ENCODE measurements at places on chromosomes 13 and 19.

DNA sequence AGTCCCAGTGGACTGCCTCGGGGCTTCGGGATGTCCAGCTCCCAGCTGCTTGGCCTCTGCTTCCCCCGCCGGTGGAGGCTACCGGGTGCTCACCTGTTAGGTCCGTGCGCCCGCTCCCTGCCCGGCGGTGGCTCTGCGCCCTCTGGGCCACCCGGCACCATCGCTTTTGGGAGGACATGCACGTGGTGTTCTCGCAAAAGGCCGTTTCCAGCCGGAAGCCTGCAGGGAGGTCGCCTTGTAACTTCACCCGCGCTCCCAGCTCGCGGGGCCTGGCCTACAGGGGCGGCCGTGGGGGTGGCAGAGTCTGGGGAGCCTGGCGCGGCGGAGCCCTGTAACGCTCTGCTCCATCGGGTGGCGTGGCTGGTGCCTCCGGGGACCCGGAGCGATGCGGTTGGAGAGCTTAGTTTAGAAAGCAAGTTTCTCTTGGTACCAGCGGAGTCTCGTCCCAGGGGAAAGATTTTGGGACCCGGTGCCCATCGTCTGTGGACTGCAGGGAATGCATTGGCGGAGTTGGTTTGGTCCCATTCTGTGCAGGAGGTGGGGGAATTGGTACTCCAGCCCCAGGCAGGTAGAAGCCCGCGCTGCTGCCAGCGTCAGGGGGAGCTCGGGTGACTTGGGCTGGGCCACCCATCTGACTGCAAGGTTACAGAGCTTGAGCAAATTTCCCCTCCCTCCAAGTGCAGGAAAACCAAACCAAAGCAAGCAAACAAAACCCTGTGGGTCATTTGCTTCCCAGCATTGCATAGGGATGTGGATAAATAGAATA lies 673 bp downstream of the SPATA13 start:
- DNase-seq: no peak

DNA sequence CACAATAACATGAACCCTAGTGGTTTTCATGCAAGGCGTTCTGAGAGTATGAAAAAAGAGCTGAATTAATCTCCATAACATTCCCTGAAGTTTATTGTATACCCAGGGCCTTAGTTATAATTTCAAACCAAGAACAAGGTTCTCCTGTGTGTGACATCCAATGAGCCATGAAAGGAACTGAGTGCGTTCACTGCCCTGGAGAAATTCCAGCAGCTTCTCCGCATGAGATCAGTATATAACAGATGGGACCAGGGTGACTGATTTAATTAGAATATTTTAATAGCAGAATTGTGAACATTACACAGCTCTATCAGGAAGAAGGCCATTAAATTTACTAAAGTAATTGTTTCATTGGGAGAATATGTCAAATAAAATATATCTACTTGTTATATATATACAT lies 1190.5 kb upstream of the SLC10A2 start:
- DNase-seq: no peak

GRCh38 chr19:14985133-14985532 lies 5.5 kb upstream of the SLC1A6 start:
- DNase-seq: no peak

- no peak for DNase-seq
Observed at GRCh38 chr13:100290165-100290801, 201.4 kb downstream of the PCCA start.

DNA sequence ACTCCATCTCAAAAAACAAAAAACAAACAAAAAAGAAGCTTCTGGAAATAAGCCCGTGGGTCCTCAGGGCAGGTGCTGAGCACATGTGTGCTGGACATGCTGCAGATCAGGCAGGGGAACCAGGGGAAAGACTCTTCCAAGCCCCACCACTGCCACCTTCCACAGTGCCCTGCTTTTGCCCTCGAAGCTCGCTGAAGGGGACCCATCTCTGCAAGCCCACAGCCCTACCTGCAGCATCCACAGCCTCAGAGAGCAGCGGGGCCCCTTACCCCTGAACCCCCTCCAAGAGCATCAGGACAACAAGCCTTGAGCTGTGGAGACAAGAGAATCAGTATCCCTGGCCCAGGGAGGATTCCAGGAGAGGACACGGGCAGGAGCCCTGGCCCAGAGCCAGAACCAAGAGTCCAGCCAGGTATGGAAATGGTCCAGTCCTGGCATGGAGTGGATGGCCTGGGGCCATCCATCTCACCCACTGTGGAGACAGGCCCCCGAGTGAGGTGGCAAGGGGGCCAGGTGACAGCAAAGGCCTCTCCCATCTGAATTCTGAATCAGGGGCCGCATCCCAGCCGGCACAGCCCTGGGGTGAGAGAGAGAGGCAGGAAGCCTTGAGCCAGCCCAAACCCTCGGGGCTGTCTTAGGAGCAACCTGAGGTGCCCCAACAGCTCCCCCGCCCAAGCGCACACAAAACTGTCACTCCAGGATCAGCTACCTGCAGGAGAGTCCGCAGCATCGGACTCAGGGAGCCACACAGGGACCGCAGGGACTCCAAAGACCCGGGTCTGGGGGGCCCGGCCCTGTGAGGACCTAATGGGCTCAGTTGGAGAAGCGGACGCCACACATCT lies 51.8 kb upstream of the TPM4 start:
- DNase-seq: no peak

DNA sequence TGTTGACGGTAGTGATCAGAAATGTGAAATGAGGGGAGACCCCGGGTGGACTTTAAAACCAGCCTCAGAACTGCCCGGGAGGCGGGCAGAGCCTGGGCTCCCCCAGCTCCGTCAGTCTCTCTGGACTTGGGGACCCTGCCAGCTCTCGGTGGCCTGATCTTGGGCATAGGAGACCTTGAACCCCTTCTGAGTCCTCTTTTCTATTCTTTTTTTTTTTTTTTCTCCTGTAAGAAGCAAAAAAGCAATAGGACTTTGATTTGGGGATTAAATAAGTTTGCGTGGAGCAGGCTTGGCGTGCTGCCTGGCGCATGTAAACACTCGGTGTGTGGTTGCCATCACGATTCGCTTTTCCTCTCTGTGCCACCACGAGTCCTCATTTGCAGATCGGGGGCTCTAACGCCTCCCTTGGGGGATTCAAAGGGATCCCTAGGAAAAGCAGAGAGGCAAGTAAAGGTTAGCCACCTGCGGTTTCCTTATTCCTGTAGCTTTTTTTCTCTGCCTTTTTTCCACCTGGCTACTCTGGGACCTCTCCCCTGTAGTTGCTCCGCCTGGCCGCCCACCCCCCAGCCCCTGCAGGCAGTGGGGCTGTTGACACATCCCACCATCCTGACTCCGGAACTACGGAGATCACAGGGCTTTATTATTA lies 1.3 kb downstream of the SAFB start:
- DNase-seq: peak; percentile 39

DNA sequence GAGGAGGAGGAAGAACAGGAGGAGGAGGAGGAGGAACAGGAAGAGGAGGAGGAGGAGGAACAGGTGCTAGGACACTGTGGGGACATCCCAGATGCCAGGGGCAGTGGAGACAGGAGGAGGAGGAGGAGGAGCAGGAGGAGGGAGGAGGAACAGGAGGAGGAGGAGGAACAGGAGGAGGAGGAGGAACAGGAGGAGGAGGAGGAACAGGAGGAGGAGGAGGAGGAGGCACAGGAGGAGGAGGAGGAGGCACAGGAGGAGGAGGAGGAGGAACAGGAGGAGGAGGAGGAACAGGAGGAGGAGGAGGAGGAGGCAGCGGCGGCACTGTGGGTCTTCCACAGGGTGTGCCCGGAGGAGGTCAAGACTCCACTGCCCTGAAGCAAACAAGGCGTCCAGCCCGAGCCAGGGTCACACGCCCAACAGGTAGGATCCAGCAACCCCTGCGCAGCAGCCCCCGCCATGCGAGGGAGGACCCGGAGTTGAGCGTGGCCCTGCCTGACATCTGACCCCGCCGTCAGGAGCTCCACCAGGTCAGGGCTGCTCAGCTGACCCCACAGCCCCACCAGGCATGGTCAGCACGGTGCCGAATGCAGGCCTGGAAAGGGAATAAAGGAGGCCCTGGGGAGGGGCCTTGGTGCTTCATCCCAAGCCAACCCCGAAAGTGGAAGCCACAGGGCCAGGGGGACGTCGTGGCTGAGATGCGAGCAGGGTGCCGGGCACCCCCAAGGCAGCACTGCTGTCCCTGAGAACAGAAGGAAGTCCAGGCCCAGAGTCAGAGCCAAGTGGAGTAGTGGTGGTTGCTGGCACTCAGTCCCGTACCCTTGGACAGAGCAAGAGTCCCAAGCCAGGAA lies 9.2 kb downstream of the SBNO2 start:
- no peak for DNase-seq

- DNase-seq: no peak
Observed at GRCh38 chr19:39557811-39558623, 18.1 kb upstream of the EID2 start.

DNA sequence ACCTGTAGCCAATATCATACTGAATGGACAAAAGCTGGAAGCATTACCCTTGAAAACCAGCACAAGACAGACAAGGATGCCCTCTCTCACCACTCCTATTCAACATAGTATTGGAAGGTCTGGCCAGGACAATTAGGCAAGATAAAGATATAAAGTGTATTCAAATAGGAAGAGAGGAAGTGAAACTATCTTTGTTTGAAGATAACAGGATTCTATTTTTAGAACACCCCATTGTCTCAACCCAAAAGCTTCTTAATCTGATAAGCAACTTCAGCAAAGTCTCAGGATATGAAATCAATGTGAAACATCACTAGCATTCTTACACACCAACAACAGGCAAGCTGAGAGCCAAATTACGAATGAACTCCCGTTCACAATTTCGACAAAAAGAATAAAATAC lies 17.8 kb upstream of the CCNA1 start:
- no peak for DNase-seq

DNA sequence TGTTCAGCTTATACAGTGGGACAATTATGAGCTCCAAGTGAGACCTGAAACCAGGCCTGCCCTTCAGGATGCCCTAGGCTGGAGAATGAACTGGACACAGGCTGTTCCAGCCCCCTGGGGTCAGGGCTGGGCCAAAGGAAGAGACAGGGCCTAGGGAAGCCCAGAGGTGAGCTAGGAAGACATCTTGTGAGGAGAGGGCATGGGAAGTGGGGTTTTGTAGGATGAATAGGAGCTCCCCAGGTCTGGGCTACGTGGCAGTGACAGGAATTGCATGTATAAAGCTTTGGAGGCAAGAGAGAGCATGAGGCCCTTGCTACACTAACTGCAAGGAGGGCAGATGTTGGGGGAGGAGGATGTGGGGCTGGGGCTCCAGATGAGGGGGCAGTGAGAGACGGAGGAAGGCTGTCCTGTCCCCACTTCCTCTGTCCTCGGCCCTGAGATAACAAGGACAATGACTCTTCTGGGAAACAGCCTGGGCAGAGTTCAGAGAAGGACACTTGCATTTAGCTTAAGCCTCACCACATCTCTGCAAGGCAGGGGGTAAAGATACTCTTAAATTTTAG lies 1.5 kb upstream of the TBXA2R start:
- no peak for DNase-seq

- no peak for DNase-seq
Observed at GRCh38 chr13:29958476-29958875, 108.1 kb upstream of the UBL3 start.

DNA sequence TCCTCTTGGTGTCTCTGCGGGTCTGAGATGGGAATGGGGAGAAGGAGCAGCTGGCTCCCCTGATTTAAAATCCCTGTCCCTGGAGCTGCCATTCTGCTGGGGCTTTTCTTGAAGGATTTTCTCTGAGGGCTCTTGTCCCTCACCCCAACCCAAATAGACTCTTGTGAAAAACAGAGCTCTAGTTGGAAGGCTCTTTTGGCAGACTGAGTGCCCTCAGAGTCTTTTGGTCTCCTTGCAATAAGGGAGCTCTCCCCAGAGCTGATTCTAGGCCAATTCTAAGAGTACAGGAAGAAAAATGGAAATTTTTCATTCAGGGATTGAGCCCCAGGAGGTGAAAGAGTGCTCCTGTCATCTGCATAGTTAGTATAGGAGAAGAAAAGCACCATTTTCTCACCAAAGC lies 238.3 kb downstream of the COG6 start:
- no peak for DNase-seq

GRCh38 chr13:51523082-51523518 lies 61.2 kb upstream of the WDFY2 start:
- DNase-seq: no peak

GRCh38 chr13:30153545-30154426 lies 153.6 kb downstream of the KATNAL1 start:
- no peak for DNase-seq

DNA sequence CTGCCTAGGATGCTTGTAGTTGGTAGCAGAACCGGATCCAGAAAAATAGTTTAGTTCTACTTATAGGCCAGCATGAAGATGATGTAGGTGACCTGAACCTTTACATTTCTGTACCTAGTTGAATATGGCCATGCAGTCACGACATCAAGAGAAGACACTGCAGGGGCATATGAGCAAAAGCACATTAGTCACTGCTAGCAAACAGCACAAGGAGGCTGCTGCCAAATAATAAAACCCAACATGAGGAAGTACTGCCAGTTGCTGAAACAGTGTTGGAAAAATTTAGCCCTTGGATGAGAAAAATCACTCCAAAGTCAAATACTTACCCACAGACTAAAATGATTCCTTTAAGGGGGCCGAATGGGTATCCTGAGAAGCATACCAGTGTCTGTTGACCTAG lies 20.8 kb downstream of the ERICH6B start:
- DNase-seq: no peak

- no peak for DNase-seq
Observed at GRCh38 chr19:3162418-3163229, 15.9 kb upstream of the S1PR4 start.

DNA sequence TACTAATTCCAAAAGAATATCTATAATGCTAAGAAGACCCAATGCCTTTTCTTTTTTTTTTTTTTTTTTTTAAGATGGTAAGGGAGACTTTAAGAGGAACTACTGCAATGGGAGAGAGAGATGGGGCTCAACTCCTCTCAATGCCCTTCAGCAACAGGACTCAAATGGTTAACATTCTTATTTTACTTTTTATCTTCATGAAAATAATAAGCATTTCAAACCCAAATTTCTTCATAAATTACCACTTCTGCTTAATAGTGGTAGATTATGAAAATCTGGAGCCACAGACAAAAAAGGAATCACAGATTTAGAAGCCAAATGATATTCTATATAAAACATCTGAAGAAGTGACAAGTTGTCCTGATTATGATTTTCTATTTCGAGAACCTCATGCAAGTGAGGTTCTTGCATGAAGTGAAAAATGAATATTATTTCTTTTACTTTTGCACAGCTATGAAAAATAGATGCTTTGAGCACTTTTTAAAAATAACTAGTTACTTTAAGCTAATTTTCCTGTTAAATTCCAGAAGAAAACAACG lies 74.2 kb downstream of the SERP2 start:
- no peak for DNase-seq
